ENCODE measurements at places on chromosomes 16 and 17. TPM values are rescaled to one million over a fixed set of nuclear protein-coding genes. Genes with fewer than 3 reads are reported as not detected.

DNA sequence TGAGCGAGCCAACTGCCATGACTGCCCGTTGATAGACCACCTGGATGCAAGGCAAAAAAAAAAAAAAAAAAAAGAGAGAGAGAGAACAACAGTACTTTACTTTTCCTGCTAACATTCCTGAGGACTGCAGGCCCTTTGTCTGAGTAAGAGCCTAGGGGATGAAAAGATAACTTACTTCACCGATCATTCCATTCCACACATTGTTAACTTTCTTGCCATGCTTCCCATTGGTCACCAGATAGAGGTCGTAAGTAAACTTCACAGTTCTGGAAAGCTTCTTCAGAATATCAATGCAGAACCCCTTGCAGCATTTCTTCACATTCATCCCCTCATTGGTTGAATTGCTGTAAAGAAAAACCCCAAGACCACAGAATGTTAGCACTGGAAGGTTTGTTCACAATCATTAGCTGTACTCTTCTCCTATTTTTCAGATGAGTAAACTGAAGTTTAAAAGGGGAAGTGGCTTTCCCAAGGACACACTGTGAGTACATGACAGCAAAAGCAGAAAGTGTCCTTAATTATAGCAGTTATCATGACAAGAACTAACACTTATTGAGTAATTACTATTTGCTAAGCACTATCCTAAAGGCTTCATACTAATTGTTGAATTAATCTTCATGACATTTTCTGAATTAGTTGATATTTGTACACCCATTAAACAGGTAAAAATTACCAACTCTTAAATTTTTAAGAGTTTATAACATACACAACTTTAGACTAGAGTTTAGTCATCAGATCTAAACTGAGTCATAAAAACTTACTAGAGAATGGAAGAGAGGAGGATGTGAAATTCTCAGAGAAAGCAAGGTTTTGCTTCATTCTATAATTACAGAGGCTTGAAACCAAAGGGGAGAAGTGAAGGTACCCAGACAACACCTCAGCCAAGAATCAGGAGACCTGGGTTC is 341.2 kb downstream of the GRIN2A start:
- DNase-seq: no peak

DNA sequence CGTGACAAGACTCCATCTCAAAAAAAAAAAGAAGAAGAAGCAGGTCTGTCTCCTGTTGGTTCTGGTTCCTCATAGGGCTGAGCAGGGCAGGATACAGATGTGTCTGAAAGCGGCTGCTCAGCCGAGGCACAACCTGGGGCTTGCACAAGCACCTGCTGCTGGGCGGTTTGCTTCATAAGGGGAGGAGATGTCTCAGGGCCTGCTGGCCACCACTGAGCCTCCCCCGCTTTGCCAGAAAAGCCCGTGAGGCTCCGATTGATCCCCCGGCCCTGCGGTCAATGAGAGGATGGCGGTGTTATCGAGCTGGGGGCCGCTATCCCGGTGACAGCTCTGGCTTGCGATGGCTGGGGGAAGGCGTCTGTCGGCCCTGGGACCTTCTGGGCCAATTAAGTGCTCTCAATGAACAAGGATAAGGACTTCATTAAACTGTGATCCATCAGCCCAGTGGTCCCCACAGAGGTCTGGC is 162.0 kb downstream of the SDK2 start:
- no peak for DNase-seq

Gene KRT28
- not detected for total RNA-seq

Gene RCVRN
- total RNA-seq: 0.16 TPM

Data from occipital lobe (tissue), 3 donors.